ENCODE measurements at places on chromosomes 6 and 20.

GRCh38 chr20:58481481-58482021 lies 33.6 kb downstream of the APCDD1L start:
- DNase-seq = no peak

DNA sequence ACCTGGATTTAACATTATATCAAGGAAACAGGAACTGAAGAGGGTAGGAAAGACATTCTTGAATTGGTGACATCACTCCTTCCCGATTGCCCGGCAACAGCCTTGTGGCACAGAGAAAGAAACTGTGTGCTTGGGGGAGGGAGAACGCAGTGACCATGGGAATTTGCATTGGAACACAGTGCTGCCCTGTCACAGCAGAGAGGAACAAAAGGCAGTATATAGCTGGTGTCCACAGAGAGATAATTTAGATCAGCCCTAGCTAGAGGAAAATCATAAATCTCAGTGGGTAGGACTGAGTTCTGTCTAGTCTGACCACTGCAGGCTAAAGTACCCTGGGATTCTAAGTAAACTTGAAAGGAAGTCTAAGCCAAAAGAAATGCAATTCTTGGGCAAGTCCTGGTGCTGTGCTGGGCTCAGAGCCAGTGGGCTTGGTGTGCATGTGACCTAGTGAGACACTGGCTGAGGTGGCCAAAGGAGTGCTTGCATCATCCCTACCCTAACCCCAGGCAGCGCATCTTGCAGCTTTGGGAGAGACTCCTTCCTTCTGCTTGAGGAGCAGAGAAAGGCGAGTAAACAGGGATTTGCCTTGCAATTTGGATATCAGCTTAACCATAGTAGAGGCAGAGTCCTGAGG lies 697.6 kb downstream of the HACE1 start:
- no peak for DNase-seq

GRCh38 chr20:8284902-8285301 lies 152.8 kb downstream of the PLCB1 start:
- no peak for DNase-seq

GRCh38 chr6:112764377-112764776 lies 417.2 kb downstream of the RFPL4B start:
- DNase-seq = no peak

- no peak for DNase-seq
Observed at GRCh38 chr6:114042267-114043016, 71.5 kb upstream of the HDAC2 start.

- DNase-seq = no peak
Observed at GRCh38 chr20:23680146-23680545, 8.7 kb downstream of the CST4 start.

GRCh38 chr6:70524721-70525286 lies 41.9 kb upstream of the SDHAF4 start:
- no peak for DNase-seq

- no peak for DNase-seq
Observed at GRCh38 chr20:513429-513828, 30.2 kb downstream of the CSNK2A1 start.

DNA sequence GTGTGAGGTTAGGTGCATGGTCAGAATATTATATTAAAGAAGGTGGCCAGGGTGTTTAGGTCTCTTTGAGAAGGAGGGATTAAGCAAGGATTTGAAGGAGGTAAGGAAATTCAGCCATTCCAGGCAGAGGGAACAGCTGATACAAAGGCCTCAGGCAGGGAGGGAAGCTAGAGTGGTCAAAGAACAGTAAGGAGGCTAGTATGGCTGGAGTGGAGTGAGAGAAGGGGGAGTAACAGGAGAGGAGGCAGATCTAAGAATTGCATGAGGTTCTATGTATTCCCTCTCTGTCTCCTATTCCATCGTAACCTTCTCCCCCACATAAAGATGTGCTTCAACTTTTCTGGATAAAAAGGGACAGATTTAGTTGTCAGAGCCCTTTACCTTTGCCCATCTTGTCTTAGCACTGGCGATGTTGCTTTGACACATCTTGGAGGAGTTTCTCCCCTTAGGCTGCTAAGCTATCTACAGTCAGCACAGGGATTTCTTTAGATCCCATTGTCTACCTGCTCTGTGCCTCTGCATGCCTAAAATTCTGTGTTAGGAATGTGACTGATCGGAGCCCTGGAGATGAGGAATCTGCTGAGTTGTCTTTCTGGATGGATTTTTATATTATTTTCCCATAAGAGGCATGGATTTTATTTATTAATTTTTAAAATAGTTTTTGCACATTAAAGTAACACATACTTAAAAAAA lies 59.9 kb downstream of the KLHL31 start:
- DNase-seq = no peak

- no peak for DNase-seq
Observed at GRCh38 chr6:13586603-13587542, 12.5 kb downstream of the SIRT5 start.

DNA sequence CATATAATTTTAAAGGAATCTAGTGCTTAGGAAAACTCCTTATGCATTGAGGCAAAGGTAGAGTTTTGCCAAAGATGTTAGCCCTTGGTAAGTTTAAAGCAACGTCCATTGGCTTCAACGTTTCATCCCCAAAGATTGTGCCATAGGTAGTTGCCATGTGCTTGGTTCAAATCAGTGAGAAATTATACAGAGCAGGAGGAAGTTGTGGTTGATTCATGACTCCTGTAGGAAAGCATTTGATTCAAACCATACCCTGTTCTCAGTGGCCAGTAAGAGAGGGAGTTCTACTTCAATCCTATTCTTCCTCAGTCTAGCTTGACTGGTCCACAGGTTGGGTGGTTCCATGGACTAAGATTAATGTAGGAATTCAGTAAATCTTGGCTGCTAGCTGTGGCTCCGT lies 535.6 kb downstream of the QKI start:
- no peak for DNase-seq

DNA sequence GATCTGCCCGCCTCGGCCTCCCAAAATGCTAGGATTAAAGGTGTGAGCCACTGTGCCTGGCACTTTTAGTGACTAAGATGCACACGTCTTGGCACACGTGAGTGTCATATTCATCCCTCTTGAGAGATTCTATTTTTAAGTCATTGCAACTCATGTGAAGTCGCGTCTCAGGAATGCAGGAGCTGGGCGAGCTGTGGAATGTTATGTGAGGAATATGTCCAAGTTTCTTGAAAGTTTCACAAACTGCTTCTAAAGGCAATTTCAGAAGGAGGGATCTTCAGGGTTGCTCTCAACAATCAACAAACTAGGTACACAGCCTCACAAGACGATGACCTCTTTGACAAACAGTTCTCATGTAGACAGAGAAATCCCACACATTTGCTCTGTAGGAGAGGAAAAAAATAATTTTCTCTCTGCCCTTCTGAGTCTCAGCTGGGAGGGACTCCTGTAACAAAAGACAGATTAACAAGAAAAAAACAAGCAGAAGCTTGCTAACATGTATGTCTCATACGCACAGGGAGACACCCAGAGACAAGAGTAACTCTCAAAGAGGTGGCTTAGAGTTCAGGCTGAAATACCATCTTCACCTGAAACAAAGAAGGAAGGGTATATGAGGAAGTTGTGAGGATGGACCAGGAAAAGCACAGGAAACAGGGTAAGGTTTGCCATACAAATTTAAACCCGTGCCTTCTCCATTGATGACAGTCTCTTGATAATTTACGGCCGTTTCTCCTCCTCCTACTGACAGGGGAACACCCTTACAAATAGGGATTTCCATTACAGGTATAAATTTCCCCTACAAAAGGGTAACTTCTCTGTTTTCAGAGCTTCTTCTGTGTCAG lies 45.3 kb upstream of the FAM50B start:
- no peak for DNase-seq

DNA sequence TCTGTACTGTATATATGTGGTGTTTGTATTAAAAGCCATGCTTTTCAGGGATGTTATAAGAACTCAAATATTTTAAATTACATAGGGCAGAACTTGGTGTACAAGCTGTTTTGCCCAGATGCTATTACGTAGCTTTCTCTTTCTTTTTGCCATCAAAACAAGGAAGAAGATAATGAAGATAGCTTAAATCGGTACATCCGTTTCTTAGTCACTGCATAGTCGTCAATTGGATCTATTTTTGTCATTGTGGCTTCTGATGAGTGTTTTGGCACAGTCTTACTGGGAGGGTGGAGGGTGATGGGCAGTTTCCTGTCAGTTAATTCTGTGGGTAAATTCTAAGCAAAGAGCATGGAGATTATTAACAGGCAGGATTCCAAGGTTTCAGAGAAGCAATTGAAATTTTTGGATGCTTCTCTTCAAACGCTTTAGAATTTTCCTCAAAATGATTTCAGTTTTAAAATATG lies 649.1 kb upstream of the GJE1 start:
- DNase-seq = peak; percentile 34

DNA sequence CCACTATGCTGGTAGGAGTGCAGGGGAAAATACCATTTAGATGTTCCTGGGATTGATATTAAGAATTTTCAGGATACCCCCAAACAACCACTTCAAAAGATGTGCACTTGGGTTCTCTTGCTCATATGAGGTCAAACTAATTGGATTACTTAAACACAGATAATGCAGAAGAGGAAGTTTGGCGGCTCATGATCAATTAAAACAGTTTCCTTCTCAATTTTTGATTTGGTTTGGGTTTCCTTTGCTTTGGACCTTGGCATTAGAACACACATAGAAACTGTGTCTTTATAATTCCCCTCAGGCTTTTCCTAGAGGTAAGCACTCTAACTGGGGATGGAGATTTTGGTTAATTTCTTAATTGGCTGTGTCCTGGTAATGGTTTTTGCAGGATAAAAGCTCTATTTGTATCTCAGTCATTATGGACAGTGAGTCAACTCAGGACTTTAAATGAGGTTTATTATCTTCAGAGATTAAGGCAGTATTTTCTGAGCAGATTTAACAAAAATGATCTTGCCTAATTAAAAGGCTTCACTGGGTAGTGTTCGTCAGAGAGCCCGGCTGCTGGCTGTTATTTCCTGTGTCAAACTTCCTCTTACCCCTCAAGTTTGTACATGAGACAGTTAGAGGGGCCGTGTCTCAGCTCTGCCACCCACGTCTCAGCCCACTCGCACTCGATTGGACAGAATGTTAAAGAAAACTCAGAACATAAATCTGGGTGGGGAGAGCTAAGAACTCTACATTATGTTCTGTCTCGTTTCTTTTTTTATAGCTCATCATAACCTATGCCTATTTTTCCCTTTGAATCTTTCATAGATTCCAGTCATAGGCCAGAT lies 50.3 kb upstream of the PREP start:
- DNase-seq = no peak

DNA sequence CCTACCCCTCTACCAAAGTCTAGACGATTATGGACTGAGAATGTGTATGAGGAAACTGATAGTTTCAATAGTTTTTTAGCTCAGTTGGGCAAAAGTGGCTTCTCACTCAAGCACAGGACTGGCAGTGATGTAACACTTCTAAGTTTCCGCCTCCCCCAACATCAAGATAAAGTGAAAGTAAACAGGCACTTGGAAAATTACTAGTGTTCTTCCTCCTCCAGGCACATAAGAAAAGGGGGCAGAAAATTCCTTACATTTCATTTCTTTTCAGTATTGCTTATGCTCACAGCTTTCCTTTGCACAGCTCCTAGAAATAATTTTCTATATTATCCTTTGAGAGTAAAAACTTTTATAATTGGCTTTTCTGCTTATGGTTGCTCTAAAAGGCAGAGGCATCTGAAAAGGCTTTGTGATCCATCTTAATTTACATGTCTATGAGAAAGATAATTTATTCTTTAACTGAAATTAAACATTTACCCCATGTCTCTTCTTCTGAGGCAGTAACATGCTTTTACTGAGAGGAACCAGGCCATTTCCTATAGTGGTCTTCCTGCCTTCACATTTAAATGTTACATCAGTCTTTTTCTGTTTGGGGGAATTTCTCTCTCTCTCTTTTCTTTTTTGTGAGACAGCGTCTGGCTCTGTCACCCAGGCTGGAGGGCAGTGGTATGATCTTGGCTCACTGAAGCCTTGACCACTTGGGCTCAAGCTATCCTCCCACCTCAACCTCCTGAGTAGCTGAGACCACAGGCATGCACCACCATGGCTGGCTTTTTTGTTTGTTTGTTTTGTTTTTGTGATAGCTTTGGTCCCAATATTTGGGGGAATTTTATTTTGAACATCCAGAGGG lies 65.0 kb upstream of the EEF1A1 start:
- DNase-seq = no peak

- no peak for DNase-seq
Observed at GRCh38 chr6:26233649-26234420, 131.2 kb upstream of the BTN3A2 start.

DNA sequence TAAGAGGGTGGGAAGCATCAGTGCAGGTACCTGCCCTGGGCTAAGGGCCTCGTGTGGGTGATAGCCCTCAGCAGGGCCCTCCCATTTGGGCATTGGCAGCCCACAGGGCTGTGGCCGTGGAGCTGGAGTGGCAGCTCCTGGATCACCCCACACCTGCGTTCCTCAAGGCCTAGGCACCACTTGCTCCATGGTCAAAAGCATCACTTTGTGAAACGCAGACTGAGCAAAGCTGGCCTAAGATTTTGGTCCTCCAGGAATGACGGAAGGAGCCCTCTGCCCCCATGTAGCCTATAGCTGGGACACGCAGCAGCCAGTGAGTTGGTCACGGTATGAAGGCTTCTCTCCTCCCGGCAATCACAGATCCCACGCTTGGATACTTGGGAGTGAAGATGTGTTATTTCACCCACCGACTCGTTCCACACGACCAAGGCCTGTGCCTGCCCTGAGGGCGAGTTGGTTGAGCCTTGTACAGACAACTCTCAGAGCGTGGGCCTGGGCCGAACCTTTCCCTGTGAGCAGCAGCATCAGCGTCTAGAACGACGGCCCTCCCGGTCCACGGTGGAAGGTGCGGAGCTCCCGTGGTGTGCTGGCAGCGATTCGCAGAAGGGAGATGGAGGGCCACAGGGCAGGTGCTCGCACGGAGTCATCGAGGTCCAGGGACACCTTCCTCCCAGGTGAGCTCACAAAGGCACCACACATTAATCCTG lies 39.7 kb downstream of the THBS2 start:
- no peak for DNase-seq

- DNase-seq = no peak
Observed at GRCh38 chr20:57665589-57665971, 44.2 kb downstream of the PMEPA1 start.

DNA sequence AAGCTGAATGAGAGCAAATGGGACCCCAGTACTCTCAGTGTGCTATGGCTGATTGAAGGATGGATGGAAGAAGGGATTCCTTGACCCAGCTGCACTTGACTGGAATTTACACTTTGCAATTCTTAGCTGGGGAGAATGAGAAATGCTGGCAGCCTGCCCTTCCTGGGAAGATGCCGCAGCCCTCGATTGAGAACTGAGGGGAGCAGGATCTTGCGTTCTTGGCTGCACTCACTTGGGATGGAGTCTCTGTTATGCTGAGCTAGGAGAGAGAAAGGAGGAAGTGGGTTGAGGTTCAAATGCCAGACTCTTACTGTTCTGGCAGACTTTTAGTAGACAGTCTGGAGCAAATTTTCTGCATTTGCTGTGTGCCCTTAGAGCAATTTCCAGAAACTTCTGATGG lies 221.2 kb downstream of the FNDC1 start:
- no peak for DNase-seq

DNA sequence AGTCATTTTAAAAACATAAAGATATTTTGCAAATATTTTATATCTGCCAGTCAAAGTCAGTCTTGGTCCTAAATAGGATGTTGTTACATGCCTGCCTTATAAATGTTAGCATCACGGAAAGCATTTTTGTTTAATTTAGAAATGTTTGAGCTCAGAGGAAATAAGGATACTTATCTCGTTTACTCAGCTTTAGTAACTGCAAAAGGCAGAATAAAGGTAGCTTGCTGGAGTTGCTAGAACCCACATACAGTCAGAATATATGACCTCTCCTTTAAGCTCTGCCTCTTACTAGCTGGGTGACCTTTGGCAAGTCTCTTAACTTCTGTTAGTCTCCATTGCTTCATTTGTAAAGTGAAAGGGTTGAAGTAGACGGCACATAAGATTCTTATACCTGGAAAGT lies 867.3 kb downstream of the KIF16B start:
- DNase-seq = no peak

GRCh38 chr6:1131285-1132079 lies 180.4 kb upstream of the FOXQ1 start:
- no peak for DNase-seq
